Right lung (tissue), 10 donors: ENCODE measurements at places on chromosomes 11 and 22. TPM values are rescaled to one million over a fixed set of nuclear protein-coding genes. Genes with fewer than 3 reads are reported as not detected.

GRCh38 chr11:47886096-47886495 is 37.9 kb upstream of the NUP160 start:
- peak; percentile 36 for DNase-seq

GRCh38 chr11:32072872-32073643 is 17.8 kb upstream of the RCN1 start:
- DNase-seq = no peak

DNA sequence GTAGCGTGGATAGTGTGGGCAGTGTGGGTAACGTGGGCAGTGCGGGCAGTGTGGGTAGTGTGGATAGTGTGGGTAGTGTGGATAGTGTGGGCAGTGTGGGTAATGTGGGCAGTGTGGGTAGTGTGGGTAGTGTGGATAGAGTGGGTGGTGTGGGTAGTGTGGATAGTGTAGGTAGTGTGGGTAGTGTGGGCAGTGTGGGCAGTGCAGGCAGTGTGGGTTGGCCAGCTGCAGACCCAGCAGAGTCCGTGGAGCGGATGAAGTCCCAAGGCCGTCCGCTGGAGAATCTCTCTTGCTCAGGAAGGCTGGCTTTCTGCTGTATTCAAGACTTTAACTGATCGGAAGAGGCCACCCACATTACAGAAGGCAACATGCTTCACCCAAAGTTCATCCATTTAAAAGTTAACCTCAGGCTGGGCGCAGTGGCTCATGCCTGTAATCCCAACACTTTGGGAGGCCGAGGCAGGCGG is 26.1 kb upstream of the KRTAP5-6 start:
- DNase-seq = no peak

DNA sequence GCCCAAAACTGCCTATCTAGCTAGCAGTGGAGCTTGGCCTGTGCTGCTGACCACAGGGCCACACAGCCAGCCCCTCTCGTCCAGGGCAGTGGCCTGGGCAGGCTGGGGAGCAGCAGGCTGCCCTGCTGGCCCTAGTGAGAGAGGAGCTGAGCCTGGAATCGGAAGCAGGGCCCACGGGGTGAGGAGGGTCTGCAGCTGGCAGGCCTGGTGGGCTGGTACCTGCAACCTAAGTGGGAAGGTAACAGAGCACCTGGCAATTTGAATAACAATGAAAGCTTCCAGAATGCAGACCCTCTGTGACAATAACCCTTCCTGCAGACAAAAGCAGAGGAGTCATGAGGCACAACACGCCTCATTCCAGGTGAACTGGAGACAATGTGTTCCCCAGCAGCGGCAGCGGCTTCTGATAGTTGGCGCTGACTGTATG is 31.8 kb upstream of the RFPL3 start:
- DNase-seq = no peak

DNA sequence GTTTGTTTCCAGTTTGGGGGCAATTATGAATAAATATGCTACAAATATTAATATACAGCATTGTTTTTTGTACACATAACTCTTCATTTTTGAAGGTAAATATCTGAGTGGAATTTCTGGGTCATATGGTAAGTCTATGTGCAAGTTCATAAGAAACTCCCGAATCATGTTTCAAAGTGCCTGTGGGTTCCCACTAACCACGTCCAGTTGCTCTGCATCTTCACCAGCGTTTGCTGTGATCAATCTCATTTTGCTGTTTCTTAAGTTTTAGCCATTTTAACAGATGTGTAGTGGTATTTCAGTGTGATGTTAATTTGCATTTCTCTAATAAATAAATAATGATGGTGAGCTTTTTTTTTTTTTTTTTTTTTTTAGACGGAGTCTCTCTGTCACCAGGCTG is 14.2 kb upstream of the CSRP3 start:
- no peak for DNase-seq

GRCh38 chr11:12518606-12519385 is 141.4 kb downstream of the PARVA start:
- DNase-seq = no peak

DNA sequence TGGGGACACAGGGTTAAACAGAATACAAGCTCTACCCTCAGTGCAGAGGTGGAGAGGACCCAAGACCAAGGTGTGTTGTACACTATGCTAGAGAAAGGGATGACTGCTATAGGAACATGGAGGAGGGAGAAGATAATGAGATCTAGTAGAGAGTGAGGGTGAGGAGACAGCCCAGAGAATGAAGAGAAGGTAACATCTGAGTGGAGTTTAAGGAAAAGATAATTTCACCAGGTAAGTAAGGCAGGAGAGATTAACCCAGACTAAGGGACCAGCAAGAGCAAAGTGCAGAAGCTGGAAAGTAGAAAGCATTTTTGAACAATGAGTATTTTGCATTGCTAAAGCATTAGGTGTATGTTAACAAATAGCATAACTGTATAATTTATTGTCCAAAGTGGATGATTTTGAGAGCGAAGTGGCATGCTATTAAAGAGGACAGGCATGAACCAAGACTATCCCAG is 128.8 kb downstream of the RASSF10 start:
- DNase-seq = no peak

GRCh38 chr11:34379079-34379478 is 21.3 kb upstream of the ABTB2 start:
- DNase-seq = no peak

Gene APOBEC3A
- 0.40 TPM for polyA plus RNA-seq

Gene RFPL2
- not detected for polyA plus RNA-seq

Gene TSKU
- polyA plus RNA-seq = 23.0 TPM

Gene DDIAS
- 5.9 TPM for polyA plus RNA-seq
